ENCODE measurements at places on chromosomes 1 and 21.
A peak's percentile ranks its signal among the peaks of the same experiment; 100 is the strongest.

DNA sequence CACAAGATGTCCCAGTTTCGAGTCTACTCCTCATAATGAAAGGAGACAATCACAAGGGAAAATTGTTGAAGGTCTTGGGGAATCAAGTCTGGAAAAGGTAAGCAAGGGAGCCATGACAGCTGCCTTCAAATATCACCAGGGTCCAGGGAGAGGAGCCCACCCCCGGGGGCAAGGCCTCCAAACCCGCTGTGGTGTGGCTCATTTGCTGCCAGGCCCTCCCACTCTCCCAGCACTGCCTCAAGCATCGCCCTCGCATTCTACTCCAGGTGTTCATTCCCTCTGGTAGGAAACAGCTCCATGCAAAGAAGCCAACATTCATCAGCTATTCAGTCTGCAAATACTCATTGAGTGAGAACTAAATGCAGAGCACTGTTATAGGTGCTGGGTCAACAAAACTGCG lies 8.6 kb downstream of the S100A9 start:
- no peak for DNase-seq

- DNase-seq, result no peak
Observed at GRCh38 chr1:163535807-163536206, 214.1 kb downstream of the NUF2 start.

DNA sequence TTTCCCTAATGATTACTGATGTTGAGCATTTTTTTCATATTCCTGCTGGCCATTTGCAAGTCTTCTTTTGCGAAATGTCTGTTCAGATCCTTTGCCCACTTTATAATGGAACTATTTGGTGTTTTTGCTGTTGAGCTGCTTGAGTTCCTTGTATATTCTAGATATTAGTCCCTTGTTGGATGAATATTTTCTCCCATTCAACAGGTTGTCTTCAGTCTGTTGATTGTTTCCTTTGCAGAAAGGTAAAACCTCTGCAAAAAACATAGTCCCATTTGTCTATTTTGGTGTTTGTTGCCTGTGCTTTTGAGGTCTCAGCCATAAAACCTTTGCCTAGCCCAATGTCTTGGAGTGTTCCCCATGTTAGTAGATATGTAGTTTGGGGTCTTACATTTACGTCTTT lies 78.0 kb upstream of the GUCA2B start:
- DNase-seq, result no peak

DNA sequence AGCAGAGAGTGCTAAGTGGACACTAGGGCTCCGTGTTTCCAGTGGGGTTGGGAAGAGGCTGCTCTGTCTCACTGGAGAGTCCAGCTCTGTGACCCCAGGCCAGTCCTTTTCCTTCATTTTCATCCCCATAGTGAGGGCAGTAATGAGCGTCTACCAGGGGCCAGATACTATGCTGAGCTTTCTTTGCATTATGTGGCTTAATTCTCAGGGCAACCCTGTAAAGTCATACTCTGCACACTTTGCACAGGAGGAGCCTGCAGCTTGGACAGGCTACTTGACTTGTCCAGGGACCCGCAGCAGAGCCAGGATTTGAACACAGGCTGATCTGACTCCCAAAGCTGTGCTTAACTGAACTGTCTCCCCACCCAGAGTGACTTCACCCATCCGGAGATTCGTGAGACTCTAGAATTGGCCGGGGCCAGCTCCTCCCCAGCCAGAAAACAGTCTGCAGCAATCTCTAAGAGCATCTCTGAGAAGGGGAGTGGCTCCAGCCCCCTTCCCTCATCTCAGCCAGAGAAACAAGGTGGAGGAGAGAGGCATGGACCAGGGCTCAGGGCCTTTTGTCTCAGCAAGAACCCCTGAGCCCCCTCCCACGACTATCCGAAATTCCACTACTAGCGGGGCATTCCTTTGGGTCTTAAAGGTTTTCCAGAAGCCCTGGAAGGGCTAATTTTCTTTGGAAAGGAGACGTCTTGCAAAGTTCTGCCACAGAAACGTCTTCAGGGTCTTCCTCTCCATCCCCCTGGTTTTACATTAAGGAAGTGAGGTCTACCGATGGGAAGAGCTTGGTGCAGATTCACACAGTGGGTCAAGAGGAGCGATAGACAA lies 866 bp upstream of the FNDC5 start:
- no peak for DNase-seq

DNA sequence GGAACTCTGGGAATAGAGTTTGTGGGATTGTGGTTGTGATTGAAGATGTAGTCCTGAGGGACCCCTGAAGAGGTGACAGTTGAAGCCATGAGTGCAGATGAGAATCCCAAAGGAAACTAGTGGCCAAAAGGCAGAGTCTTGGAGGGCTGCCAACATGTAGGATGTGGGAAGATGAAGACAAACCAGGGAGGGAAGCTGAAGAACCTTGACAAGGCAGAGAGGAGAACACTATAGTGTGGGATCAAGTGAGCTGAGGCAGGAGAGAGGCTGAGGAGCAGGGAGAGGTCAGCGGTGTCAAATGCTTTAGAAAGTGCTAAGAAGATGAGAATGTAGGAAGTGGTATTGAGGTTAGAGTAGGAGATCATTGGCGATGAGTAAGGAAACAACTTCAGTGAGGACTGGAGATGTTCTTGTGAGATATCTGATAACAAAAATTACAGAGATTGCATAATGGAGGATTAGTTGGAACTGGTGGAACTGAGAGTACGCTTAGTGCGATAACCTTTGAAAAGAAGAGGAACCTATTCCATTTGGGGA lies 88.5 kb upstream of the VCAM1 start:
- no peak for DNase-seq

DNA sequence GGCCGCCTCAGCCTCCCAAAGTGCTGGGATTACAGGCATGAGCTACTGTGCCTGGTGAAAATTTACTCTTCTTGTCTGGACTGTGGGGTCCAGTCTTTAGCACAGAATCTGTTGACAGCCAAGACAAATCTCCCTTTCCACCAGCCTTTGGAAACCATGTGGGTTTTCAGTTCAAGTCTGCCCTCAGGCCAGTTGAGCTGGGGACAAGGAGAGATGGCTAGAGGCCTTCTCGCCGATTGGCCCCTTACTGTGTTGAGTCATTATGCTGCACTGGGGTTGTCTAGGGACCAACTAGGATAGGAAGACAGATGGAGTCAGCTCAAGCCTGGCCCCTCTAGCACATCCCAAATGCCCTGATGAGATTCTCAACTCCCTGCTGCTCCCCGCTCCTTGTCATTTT lies 8.6 kb upstream of the NKAIN1 start:
- no peak for DNase-seq

DNA sequence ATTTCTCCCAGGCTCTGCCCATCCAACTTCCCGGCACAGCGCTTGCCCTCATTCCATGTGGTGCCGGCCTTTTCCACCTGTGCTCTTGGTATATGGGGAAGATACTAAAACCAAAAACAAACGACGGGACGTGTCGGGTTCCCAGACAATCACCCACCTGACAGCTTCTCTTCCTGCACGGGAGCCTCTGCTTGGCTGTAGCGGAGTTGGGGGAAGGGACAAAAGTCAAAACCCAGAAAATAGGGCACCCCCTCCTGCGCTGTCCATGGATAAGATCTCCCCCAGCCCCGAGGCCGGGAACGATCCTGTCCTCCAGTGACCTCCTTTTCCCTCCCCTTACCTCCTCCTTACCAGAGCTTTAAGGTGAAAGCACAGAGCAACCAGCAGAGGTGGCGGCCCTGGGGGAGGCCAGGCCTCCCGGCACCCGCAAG lies 640 bp downstream of the JTB start:
- DNase-seq, result no peak

GRCh38 chr21:32957545-32957944 lies 68.2 kb upstream of the OLIG2 start:
- DNase-seq, result no peak

- no peak for DNase-seq
Observed at GRCh38 chr1:79811173-79811572, 804.6 kb upstream of the ADGRL4 start.

DNA sequence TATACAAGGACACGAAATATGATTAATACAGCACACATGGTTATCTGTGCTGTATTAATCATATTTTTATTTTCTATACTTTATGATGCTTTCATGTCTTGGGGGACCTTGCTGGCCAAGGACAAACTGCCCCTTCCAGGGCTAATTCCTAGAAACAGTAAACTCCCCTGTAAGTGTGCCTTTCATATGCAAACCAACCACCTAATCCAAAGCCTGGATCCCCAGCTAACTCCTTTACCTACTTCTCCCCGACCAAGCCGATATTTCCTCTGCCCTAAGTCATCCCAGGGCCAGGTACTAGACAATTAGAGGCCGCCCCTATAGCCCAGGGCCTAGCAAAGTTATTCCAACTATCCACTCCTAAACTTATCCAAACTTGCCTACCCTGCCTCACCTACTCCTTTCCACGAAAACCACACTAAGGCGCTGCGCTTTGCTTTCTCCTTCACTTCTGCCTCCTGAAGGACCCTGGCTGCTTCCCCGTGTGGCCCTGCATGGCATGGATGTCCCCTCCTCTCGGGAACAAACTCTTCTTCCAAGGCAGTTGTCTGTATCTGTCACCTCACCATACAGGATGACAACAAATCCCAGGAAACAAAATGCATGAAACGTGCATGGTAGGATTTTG lies 10.2 kb downstream of the SH3BP5L start:
- DNase-seq, result no peak

- DNase-seq, result no peak
Observed at GRCh38 chr21:26177187-26177586, 6.6 kb upstream of the APP start.

DNA sequence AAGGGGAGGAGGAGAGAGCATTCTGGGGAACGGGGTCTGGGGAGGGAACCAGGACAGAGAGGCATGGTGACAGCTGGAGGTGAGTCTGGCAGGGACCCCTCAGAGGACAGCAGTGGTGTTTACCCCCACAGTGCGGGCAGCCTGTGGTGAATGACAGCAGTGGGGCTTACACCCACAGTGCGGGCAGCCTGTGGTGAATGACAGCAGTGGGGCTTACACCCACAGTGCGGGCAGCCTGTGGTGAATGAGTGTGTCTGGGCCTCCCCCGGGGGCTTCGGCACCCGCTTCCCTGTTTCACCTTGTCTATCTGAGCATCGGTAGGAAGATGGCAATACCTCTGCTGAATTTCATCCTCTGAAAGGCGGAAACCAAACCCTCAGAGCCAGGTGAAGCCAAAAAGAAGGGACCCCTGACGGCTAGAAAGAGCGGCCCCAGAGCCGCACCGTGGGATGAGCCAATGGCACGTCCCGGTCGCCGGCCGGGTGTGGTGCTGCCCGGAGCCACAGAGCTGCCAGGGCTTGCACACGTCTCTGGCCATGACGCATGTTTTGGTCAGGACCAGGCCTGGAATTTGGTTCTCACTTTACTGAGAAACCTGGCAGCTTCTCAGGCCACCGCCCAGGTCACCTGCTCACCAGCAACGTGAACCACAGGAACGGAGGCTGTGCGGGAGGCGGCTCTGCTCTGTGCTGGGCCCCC lies 54.1 kb downstream of the SIK1 start:
- DNase-seq, result no peak

GRCh38 chr1:155261852-155262673 lies at the start of gene SCAMP3:
Gene SCAMP3, minus strand, starts transcription at chr1:155262360. Its CDS starts 209 bp downstream, at chr1:155262151.
- DNase-seq, result peak; percentile 95

- no peak for DNase-seq
Observed at GRCh38 chr1:84164161-84164560, 20.1 kb downstream of the PRKACB start.

DNA sequence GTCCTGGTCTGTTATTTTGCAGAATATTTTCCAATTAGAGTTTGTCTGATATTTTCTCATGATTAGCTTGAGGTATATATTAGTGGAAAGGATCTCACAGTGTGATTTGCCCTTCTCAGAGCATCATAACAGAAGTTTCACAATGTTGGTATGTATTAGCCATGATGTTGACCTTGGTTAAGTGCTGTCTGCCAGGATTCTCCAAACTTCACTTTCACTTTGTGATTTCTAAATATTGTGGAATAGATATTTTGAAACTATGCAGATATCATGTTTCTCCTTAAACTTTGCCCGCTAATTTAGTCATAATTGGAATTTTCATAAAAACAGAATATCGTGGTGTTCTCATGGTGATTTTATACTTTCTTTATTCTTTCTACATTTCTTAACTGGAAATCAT lies 98.0 kb upstream of the DEPDC1 start:
- no peak for DNase-seq

DNA sequence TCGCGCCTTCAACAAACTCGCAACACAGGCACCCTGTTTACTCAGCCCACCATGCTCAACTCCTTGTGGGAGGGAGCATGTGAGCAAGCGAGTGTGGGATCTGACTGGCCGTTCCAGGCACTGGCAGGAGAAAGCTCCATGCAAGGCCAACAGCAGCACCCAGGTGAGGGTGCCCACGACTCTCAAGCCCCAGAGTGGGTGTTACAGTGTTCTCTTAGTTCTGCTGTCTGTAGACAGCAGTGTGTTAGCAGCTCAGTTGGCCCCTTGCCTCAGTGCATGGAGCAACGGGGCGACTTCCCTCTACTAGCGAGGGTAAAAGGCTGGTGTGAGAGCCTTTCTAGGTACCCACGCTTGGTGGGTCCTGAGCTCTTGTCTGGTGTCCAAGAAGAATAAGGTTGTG lies 114.6 kb downstream of the PIGK start:
- no peak for DNase-seq

GRCh38 chr1:33361532-33362235 lies 40.8 kb upstream of the A3GALT2 start:
- DNase-seq, result no peak

- DNase-seq, result no peak
Observed at GRCh38 chr1:178945763-178946266, 74.9 kb upstream of the ANGPTL1 start.

DNA sequence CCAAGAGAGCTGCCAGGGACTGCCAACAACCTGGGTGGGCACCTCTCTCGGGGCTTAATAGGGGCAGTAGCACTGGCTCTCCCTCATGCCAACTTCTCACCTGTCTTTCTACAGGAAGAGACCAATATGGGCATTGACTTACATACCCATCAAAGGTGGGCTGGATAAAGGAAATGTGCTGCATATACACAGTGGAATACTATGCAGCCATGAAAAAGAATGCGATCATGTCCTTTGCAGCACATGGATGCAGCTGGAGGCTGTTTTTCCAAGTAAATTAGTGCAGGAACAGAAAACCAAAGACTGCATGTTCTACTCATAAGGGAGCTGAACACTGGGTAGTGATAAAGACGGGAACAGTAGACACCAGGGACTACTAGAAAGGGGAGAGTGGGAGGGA lies 172.5 kb downstream of the URB2 start:
- DNase-seq, result no peak

- DNase-seq, result no peak
Observed at GRCh38 chr1:227449741-227450441, 113.5 kb upstream of the ZNF678 start.

- no peak for DNase-seq
Observed at GRCh38 chr1:220999872-221000863, 120.9 kb downstream of the HLX start.

DNA sequence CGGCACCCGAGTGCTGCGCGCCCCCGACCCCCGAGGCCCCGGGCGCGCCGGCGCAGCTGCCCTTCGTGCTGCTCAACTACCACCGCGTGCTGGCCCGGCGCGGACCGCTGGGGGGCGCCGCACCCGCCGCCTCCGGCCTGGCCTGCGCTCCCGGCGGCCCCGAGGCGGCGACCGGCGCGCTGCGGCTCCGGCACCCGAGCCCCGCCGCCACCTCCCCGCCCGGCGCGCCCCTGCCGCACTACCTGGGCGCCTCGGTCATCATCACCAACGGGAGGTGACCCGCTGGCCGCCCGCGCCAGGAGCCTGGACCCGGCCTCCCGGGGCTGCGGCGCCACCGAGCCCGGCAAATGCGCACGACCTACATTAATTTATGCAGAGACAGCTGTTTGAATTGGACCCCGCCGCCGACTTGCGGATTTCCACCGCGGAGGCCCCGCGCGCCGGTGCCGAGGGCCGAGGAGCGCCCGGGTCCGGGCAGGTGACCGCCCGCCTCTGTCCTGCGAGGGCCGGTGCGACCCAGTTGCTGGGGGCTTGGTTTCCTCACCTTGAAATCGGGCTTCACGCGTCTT lies 49.0 kb downstream of the SIM2 start:
- DNase-seq, result peak; percentile 93

- DNase-seq, result no peak
Observed at GRCh38 chr1:232655746-232656085, 25.8 kb upstream of the SIPA1L2 start.

Measured in H1 (cell line).